Left ventricle myocardium superior (tissue), 1 donor: ENCODE measurements at places on chromosomes 5 and 9.

- DNase-seq, result no peak
Observed at GRCh38 chr9:131539223-131539923, 6.0 kb upstream of the PRRT1B start.

DNA sequence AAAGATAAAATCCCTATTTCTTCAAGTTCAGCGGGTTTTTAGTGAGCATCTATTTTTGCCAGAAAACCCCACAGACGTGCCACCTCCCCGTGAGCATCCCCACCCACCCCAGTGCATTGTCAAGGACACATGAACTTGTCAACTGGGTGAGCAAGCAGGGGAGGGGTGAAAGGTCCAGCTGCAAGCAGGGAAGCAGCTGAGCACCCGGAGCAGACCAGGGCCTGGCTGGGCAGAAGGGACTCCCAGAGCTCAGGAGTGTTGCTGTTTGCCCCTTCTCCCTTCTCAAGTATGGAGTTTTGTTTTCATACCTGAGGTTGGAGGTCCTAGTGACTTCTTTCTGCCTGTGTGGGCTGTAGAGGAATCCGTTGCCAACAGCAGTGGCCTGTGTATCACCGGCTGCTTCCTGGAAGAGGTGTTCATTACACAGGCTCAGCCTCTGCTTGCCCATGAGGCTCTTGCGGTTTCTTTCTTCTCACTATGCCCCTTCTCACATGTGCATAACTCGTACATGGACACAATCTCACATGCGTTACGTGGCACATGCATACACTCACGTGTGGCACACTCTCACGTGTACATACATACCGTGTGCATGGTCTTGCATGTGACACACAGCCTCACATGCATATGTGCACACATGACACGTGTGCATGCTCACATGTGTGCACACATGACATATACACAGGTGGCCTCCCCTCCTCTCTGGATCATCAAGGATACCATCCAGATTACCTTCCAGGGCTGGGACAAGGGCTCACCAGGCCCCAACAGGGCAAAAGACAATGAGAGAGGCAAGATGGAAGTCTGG, 126.7 kb downstream of the MVB12B start:
- DNase-seq, result no peak

DNA sequence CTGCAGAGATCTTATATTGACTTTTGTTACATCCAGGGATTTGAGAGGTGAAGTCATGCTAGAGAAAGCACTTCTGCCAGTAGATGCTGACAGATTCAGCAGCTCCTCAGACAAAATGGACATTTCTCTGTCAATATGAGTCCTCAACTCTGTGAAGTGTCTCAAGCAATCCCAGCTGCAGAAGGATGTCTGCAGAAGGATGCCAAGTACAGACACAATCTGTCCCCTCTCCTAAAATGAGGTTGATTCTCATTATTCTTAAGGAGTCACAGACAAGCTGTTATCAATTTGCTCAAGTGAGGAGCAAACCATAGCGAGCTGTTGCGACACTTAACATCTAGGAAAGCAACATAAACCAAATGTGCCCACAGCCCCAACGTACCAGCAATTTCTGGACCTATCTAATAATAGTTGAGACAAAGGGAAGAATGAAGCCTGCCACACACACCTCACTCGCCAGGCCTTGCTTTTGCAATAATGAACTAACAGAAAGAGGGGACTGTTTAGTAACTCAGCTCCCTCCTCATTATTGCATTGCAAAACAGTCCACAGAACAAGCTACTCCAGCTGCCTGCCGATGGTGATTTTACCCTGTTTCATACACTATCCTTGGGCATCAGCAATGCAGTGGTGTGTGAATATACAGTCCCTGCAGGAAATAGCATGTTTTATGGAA, 364.2 kb upstream of the PDE4D start:
- no peak for DNase-seq

- no peak for DNase-seq
Observed at GRCh38 chr5:141778206-141778605, 96.2 kb upstream of the ARAP3 start.

DNA sequence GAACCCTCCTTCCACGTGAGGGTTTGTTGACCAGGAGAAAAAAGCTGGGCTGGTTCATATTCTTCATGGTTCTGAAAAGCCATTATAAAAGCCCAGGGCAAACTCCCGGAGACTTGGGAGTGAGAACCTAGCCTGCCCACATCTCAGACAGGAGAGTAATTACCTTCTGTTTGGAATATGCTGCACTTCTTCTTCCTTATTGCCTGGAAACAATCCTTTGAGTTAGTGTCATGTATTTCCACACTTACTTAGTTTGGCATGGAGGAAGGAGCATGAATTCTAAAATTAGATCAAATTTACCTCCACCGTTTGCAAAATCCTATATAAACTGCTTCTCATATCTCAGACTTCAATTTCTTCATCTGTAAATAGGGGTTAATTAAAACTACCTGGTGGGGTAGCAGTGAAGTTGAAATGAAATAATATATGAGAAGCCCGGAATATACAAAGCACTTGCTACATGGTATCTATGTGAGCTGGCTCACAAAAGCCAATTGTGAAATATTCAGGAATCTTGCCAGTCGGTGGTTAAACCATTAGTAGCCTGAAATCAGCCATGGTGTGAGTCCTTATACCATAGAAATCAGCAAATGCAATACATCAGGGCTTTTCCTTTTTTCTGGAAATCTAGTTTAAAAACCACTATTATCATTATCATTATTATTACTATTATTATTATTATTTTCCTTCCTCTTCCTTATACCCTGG, 140.0 kb upstream of the RAD23B start:
- DNase-seq, result no peak

DNA sequence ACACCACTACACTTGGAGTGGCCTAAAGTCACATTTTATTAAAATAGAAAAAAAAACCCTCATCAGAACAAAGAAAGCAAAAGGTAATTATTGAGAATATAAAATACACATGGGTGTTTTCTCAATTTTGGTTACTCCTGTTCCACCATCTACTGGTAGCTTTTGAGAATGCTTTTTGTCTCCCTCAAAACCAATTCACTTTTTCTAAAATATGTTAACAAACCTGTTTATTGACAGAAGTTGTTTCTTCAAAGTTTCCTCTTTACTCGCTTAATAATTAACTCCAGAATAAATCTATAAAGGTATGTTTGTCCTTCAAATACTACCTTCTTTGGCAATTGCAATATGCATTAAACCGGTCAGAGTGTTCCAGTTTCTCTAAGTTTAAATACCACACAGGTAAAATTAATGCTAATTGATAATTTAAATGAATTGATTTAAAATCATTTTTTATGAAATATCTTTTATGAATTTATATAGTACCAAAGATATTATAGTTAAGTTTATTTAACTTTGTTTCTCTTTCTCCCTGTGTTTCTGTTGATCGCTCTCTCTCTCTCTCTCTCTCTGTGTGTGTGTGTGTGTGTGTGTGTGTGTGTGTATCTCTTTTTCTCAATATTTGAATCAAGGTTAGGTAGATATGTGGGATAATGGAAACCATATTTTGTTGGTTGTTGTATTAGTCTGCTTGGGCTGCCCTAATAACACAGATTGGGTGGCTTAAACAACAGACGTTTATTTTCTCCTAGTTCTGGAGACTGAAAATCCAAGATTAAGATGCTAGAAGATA, 487.4 kb downstream of the PRDM9 start:
- no peak for DNase-seq

- DNase-seq, result no peak
Observed at GRCh38 chr9:21028466-21028865, 3.0 kb downstream of the HACD4 start.

- no peak for DNase-seq
Observed at GRCh38 chr5:176908675-176909368, 9.7 kb upstream of the HK3 start.

DNA sequence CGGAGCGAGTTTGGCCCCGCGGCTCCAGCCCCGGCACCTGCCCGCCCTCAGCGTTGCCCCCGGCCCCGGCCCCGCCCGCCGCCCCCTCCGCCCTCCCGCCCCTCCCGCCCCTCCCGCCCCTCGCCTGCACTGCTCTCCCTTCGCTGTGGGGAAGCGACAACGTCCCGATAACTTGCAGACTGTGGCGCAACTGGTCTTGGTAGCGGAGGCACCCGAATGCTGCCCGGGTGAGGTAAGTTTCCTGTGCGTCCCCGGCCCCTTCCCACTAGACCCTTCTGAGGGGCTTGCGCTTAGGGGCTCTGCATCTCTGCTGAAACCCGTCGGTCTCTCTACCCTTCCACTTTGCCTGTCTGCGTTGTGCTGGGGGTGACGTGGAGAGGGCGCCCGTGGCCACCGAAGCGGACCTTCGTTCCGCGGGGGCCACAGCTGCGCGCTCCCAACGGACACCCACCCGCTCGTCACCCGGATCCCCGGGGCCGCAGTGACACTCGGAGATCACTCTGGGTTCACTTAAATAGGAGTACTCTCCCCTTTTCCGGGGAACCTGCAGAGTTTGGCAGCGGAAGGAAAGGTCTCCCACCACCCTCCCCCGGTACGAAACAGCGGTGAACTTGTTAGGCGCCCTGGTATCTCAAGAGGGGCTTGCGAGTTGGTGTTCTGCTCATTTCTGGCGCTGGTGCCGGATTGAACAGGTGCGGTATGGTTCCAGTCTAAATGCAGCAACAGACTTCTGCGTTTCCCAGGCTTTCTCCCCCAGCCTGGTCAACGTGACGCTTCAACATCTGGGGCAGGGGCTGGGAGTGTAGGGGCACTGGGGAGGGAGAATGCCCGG, 707 bp downstream of the PIP5K1B start:
- peak; percentile 69 for DNase-seq

GRCh38 chr9:121345070-121345469, 25.0 kb downstream of the STOM start:
- no peak for DNase-seq

DNA sequence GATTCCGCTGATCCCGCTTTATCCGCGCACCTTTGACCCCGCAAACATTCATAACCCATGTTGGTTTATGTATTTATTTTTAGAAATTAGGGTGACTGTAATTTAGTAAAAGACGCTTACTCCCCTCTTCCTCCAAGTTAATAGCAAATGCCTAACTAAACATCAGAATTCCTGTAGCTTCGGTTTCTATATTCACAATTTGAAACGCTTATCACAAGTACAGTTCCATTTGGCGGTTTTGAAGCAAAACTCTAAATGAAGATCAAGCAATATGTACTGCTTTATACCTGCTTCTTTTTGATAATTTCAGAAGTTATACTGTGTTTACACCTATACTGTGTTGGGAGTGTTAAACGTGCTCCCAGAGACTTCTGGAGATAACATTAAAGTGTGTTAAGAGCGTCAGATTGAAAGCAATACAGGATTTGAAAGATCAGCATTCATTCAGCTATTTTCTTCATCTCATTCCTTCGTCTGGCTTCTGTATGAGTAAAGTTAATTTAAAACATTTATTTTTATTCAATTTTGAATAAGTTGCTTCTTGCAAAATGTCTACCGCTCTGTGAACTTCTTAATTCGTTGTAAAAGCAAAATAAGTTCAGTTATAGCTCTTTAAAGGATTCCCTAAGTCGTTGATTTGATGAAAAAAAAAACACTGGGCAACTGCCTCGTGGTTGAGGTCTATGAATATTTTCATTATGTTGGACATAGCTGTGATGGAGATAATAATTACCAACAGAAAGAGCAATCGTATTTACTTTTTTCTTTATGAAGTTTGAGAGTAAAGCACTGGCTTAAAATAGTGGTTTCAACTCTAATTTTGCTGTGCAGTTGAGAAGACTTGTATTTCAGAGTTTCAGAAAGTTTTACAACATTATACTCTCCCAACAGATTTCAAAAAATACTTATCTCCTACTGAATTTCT, 2.5 kb downstream of the PRDM6 start:
- DNase-seq, result no peak

GRCh38 chr9:114905170-114905940, 25.0 kb downstream of the TNFSF8 start:
- no peak for DNase-seq
